GM23248 (cell line): ENCODE measurements at places on chromosomes 4 and X.

DNA sequence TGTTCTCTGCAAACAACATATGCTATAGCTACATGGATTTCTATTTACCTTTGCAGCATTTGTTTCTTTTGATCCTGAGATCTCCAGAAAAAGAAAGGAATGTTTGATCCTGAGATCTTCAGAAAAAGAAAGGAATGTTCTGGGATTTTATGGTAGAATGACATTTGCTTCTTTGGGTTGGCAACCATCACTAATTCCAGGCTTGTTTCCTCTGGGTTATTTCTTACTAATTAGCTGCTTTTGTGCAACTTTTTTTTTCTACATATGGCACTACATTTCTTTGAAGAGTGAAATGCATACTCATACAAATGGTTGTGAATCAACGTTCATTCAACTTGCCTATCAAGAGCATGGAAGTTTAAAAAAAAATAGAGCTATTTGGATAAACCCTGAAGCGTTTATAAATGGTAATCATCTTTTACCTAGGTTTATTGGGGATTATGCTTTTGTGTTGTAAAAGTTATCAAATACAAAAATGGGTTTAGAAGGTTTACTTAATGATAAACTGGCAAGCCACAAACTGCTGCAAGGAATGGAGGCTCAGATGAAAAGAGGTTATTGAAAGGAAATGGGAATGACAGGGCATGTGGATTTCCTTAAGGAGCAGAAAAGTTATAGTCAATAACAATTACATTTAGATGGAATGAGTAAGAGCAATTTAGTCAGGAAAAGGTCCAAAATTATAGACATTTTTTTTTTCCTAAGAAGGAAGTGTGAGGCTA is 95.6 kb upstream of the PCDH18 start:
- DNase-seq, result no peak

GRCh38 chrX:132180929-132181328 is 38.3 kb downstream of the RAP2C start:
- no peak for DNase-seq

- no peak for DNase-seq
These were observed 265.0 kb upstream of the NWD2 start for GRCh38 chr4:36979533-36979932.

DNA sequence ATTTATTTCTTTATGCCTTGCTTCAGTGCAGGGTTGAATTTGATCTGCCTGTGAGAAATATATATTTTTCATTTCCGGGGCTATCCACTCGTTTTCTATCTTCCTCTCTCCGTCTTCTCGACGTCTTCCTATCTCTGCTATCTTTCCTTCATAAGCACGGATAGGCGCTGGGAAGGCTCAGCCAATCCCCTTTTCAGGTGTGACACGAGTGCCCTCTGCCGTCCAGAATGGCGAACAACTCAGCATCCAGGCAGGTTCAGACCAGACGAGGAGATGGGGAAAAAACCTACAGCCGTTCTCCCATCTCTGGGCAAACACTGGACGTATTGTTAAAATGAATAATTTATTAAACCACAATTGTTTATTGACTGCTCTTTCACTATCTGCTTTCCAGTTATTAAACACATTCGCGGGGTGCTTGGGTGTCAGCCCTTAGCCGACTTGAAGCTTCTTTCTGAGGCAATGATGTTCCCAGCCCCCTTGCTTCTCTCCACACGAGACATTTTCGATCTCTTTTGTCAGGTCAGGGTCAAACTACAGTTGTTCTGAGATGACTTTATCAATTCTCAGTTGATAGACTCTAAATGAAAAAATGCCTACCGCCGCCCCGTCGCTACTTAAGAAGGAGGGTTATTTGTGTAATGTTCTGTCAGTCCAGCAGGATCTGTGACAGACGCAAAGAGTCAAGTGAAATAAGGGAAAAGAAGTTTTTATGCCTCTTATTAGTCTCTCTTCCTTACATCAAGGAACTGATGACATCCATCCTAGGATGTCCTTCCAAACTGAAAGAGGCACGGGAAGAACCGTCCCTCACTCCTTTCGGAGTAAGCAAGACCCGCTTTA is 96.3 kb upstream of the NOCT start:
- DNase-seq, result peak; percentile 85

- no peak for DNase-seq
These were observed 71.5 kb upstream of the EFNB1 start for GRCh38 chrX:68757331-68757730.

DNA sequence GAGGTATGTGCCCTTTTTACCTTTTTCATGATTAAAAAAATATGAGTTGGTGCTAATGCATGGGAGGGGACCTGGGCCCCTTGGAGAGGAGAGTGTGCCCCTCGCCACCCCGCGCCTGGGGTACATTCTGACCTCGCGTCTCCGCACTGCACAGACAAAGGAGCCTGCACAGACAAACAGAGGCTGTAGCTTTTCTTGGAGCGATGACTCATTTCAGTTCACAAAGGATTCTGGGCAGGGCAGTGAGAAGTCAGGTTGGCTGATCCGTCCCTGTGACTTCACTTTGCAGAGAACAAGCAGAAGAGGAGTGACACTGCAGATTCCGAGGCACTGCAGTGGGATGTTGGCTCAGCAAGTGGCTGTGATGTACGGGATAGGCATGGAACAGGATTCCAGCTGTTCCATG is 82.9 kb downstream of the STOX2 start:
- DNase-seq, result peak; percentile 95

GRCh38 chr4:78656968-78657445 is 105.4 kb downstream of the ANXA3 start:
- DNase-seq, result no peak

- no peak for DNase-seq
These were observed 26.2 kb upstream of the GPR173 start for GRCh38 chrX:53022381-53022780.

GRCh38 chr4:154254999-154255398 is 236.6 kb downstream of the DCHS2 start:
- DNase-seq, result no peak

GRCh38 chr4:11931266-11931820 is 502.6 kb upstream of the HS3ST1 start:
- no peak for DNase-seq

GRCh38 chr4:155304375-155304774 is 72.4 kb downstream of the MAP9 start:
- DNase-seq, result no peak

GRCh38 chr4:142416711-142417275 is 429.3 kb downstream of the INPP4B start:
- DNase-seq, result peak; percentile 52

DNA sequence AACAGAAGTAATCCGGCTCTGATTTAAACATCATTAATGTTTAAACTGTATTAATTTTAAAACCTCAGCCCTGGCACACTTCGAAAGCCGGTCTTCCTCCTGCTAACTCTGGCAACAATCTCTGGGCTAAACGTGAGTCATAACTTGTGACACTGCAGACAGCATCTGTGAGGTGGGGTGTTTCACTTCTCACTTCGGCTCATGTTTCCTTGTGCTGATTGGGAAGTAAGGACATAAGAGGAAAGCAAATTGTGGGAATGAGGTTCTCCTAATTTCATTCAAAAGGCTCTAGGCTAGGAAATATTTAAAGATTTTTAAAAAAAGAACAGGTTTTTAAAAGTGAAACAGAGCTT is 139.9 kb upstream of the USP9X start:
- DNase-seq, result peak; percentile 81

- no peak for DNase-seq
These were observed 9.4 kb downstream of the PLCXD1 start for GRCh38 chrX:290476-291166.

DNA sequence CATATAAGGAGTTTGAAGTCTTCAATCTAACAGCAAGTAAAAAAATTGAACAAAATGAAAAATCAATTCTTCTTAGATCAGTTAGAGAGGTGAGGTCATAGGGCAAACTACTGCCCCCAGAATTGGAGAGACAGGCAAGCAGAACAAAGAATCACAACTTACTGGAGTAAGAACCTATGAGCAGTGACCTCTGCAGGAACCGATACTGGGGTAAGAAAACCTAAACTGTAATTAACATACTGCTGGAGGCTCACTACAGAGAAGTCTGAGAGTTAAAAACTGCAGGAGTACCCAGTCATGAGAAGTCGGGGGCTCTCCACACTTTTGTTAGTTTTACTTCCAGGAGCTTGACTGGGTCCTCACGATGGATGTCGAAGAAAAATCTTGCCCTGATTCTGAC is 16.0 kb downstream of the CLDN22 start:
- DNase-seq, result no peak

DNA sequence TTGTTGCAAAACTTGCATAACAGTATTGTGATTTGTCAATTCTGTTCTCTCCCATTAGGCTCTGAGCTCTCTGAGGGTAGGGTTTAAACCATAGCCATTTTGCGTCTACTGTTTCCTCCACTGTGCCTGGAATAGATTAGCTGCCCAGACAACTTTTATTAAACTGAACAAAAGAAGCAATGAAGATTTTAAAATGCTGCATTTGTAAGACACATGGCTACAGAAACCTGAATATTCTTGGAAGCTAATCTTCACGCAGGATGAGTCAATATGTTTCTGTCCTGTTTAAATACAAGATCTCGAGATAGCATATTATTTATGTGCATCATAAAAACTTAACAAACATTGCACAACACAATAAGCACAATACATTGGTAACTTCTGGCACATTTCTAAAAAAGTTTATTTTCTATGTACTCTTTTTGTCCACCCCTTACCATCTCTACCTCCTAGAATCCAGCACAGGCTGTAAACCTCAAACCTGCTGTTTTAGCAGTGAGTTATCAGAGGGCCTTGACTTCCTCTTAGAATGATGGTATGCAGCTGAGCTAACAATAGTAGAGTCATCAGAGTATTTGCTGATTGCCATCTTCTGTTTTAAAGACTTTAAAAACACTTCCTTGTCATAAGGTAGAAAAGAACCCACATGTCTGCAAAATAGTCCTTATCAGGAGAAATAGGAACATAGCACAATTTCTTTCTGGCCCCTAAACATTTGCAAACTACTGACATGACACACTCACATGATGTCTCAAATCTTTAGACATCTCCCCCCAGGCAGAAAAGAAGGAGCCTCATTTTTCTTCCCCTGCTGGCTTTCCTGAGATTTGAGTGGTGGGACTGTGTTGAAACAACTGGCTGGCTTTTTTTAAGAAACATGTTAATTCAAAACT is 10.6 kb upstream of the CCNG2 start:
- peak; percentile 62 for DNase-seq

- peak; percentile 91 for DNase-seq
These were observed 41.9 kb downstream of the POLR2B start for GRCh38 chr4:57020467-57021101.
